ENCODE measurements at places on chromosomes 11 and 22. TPM values are rescaled to one million over a fixed set of nuclear protein-coding genes. Genes with fewer than 3 reads are reported as not detected.

DNA sequence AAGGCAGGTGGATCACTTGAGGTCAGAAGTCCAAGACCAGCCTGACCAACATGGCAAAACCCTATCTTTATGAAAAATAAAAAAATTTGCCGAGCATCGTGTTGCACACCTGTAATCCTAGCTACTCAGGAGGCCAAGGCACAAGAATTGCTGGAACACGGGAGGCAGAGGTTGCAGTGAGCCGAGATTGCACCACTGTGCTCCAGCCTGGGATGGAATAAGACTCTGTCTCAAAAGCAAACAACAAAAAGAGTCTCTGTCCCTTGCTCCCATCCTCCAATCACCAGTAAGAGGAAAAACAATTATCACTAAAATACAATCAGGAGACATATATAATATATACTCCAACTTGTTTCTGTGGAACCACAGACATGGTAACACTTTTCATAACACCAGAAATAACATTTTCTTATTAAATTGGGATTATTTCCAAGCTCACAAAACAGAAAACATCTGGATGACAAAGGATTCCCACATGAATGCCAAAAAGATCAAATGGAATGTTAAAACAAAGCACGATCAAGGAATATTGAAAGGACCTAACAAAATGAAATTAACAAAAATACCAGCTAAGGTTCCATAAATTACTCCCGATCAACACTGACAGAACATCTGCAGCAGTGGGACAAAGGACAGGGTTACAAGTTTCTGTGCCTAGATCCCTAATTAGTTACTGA, 15.2 kb downstream of the FCHSD2 start:
- no peak for DNase-seq

The NLRP14 gene
- total RNA-seq = 0.13 TPM

The ALX4 gene
- total RNA-seq = not detected

- no peak for DNase-seq
These were observed 43.9 kb downstream of the PDHX start for GRCh38 chr11:34960277-34960676.

The FAM83F gene
- total RNA-seq = 0.26 TPM

DNA sequence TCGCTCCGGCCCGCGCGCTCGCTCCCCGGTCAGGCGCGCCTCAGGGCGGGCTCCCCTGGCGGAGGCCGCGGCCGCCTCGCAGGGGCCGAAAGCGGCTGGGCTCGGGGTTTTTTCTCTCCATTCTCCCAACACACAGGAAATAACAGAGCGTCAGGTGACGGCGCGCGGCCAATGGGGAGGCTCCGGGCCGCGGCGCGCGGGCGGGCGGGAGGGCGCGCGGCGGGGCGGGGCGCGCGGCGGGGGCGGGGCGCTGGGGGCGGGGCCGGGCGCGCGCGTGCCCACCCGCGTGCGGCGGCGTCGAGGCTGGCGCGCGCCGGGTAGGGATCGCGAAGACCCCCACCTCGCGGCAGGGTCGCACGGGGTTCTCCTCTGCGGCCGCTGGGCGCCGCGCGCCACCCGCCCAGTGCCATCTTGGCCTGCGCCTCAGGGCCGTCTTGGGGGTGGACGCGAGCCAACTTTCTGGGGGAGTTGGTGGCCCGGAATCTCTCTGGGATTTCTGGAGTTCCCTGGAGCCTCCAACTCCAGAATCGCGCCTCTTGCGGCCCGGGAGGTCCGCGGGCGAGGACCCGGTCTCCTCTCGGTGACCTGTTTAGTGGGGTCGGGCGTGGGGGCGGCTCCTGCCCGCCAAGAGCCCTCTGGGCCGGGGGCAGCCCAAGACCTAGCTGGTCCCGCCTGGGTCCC, at the start of gene TCF20:
TSS of gene TCF20 (minus strand) at position 144 of the 681 bp plus-strand sequence. CDS start 55,348 bp downstream, outside the sequence.
- peak; percentile 76 for DNase-seq

DNA sequence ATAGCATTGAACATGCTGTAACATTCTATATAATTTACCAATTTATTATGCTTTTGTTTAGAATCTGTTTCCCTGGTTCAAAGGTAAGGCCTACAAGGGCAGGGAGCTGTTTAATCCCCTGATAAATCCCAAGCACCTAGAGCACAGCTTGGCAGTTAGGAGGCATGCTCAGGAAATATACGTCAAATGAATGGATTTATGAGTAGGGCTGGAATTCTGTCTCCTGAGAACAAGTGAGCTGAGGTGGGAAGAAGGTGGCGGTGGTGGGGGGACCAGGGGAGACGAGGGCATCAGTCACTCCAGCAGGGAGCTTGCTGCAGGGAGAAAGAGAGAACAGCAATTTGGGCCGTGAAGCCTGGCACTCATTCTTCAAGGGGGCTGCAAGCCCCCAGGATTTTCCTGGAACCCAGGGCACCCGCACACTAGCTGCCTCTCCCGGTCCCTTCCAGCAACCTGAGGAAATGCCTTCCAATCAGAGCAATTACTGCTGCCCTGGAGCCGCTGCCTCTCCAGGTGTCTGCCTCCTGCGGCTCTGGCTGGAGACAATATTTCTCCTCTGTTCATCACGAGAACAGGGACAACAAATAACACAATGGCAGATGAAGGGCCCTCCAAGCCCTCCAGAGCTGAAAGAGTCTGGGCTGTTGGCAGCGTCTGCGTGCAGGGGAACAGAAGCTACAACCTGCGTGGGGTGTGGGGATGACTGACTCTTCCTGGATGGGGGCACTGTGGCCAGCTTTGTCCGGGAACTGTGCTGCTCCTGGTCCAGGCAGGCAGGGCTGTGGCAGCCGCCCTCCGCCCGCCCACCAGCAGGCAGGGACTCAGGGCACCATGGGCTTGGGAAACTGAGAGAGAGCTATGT, 233.4 kb downstream of the ST3GAL4 start:
- no peak for DNase-seq

- DNase-seq = no peak
These were observed 38.8 kb downstream of the PTPRJ start for GRCh38 chr11:48019217-48019584.

GRCh38 chr11:11210446-11210845, 142.6 kb downstream of the CSNK2A3 start:
- DNase-seq = no peak

DNA sequence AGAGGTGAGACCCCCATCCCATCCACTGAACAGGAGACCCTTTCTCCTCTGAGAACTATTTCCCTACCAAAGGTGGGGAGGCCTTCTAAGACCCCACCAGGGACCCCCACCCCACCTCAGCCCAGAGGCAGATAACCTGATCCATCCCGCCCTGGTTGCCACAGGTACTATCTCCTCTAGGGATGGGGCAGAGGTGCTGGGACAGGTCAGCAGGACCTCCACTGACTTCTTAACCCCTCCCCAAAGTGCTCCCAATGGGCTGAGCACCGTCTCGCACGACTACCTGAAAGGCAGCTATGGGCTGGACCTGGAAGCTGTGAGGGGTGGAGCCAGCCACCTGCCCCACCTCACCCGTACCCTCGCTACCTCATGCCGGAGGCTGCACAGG, 4.3 kb downstream of the INPPL1 start:
- DNase-seq = no peak

DNA sequence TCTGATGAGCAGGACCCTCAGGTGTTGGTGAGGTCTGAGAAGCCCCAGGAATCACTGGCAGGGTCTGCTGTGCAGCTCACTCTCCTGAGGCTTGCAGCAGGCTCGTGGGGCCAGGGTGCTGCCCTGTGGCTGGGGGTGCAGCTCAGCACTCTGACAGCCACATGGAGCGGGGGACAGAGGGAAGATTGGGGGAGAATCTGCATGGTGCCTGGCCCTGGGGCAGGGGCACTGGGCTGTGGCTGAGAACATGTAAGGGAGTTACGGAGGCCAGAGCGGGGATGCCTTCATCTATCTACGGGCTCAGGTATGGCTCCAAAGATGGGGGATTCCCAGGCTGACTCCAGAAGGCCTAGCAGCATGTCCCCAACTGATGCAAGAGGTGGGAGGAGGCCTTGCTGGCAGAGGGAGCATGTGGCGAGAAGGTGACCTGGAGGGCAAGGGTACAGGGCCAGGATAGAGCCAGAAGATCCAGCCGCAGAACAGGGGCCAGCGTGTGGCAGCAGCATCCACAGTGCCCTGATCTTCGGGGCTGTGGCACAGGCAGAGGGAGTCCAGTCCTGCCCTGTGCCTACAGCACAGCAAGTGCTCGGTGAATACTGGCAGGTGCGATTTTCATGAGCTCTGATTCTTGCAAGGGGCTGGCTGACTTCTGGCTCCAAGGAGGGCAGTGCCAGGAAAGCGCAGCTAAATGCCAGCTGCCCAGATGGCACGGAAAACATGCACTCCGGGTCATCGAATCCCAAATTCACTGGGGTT, 184.7 kb downstream of the CTTN start:
- DNase-seq = no peak

The MIOX gene
- 0.54 TPM for total RNA-seq

DNA sequence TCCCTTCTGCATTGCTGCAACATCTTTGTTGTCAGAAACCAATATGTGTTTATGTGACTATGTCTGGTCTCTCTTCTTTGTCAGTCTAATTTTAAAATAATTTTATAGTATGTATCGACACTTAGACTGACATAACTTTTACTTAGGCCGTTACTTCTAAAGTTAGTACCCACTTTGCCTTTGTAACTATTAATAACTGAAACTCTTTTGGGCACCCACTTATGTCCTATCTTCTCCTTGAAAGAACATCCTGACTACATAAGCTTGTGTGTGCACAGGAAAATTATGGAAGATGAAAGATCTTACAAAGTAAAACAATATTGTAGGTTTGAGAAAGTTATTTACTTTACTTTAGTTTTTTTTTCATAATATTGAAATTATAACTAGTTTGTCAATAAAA, 230.4 kb upstream of the CCDC179 start:
- DNase-seq = no peak

DNA sequence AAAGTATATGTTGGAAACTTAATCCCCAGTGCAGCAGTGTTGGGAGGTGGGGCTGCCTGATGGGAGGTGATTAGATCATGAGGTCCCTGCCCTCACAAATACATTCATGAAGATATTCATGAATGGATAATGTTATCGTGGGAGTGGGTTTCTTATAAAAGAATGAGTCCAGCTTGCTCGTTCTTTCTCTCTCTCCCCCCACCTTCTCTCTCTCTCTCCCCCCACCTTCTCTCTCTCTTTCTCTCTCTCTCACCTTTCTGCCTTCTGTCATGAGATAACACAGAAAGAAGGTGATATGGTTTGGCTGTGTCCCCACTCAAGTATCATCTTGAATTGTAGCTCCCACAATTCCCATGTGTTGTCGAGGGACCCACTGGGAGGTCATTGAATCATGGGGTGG, 66.7 kb upstream of the NUP50 start:
- no peak for DNase-seq

GRCh38 chr11:129313541-129314297, 61.9 kb upstream of the BARX2 start:
- DNase-seq = no peak

- no peak for DNase-seq
These were observed 32.0 kb upstream of the SERPIND1 start for GRCh38 chr22:20741634-20742581.

GRCh38 chr11:126468102-126468521, 112.6 kb downstream of the ST3GAL4 start:
- no peak for DNase-seq

- no peak for DNase-seq
These were observed 33.0 kb downstream of the ISX start for GRCh38 chr22:35098921-35099320.

The SCUBE2 gene
- total RNA-seq = not detected

- no peak for DNase-seq
These were observed 29.1 kb downstream of the ALG8 start for GRCh38 chr11:78110351-78110750.

The TSPAN32 gene
- 185 TPM for total RNA-seq

The UBQLN3 gene
- 0.25 TPM for total RNA-seq

DNA sequence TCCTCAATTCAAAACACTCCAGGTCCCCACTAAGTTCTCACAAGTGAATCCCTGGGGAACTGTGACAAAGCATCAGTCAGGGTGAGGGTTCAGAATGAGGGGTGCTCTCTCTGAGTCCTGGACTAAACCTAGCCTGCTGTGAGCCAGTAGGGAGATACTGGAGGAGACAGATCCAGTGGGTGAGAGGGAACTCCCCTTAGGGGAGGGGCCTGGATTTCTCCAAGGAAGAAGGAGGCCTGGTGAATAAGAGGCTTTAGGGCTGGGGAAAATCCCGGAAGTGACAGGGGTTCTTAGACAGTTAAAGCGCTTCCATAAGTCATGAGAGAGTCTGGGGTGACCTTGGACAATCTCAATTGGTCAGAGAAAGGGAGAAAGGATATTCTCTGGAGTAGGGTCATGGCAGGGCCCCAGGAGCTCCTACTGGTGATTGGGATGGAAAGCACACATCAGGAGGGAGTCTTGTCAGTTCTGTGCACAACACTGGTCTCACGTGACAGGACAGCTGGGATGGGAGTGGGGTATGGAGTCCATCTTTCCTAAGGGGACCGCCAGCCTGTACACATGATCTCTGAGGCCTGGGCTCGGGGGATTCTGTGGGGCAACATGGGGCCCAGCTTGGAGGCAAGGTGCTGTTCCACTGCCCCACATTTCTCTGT, 1.5 kb downstream of the TBC1D10A start:
- no peak for DNase-seq

DNA sequence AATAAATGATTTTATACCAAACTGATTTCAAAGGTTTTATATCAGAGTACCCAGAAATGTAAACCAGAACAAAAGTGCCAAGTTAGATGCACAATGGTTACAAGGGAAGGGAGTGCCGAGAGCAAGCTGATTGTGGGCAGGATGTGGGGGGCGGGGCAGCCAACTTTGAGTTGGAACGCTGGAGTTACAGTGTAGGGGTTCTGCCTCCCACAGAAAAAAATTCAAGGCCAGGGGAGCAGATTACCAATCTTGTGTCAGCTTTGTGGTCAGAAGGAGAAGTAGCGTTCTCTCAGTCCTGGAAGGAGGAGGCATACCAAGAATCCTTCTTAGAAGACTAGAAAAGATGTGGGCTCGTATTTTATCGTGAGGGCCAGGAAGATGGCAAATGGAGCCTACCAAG, 15.9 kb upstream of the POU2AF2 start:
- no peak for DNase-seq

- DNase-seq = no peak
These were observed 727.4 kb downstream of the ETS1 start for GRCh38 chr11:127859941-127860354.

- no peak for DNase-seq
These were observed 7.8 kb downstream of the MS4A12 start for GRCh38 chr11:60500276-60500910.

The C11orf87 gene
- total RNA-seq = not detected

DNA sequence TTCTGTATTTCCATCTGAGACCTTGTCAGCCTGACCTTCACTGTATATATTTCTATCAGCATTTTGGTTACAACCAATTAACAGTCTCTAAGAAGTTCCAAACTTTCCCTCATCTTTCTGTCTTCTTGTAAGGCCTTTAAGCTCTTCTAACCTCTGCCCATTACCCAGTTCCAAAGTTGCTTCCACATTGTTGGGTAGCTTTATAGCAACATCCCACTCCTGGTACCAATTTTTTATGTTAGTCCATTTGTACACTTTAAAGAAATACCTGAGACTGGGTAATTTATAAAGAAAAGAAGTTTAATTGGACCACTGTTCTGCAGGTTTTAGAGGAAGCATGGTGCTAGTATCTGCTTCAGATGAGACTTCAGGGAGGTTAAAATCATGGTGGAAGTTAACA, 1979.7 kb upstream of the RAG2 start:
- no peak for DNase-seq

GRCh38 chr11:74634537-74634936, 42.2 kb downstream of the POLD3 start:
- DNase-seq = no peak

- DNase-seq = no peak
These were observed 14.6 kb downstream of the C11orf21 start for GRCh38 chr11:2287091-2287490.
